ENCODE measurements at places on chromosomes 6 and 20.

- DNase-seq: no peak
These were observed 134.9 kb upstream of the TOP1 start for GRCh38 chr20:40893610-40894236.

DNA sequence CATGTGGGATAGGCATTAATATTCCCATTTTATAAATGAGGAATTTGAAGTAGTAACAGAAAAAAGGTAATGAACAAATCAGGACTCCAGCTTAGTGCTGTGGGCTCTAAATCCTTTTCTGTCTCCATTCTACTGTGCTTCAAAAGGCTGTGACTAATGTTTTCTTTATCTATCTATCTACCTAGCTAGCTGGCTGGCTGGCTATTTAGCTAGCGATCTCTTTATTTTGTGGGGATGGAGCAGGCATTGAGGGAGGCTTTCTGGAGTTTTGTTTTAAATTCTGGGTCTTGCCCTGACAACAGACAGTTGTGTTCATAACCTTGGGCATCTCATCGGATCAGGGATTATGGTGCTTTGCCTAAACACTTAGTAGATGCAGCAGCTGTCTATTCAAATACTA, 139.2 kb downstream of the SOX4 start:
- no peak for DNase-seq

DNA sequence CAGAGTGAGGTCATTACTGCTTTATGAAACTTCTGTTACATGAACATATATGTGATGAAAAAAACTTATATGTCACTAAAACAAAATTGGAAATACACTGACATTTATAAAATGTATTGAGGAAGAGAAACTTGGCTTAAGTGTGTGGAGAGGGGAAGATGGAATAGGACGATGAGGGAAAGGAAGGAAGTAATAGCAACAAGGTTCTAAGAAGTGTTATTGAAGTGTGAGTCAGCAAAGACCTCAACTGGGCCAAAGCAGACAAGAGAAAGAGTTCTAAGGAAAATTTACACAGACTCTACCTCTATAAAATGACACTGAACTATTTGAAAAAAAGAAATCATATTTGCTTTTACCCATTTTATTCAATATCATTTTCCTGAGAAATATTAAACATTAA, 38.3 kb downstream of the SNX3 start:
- DNase-seq: no peak

DNA sequence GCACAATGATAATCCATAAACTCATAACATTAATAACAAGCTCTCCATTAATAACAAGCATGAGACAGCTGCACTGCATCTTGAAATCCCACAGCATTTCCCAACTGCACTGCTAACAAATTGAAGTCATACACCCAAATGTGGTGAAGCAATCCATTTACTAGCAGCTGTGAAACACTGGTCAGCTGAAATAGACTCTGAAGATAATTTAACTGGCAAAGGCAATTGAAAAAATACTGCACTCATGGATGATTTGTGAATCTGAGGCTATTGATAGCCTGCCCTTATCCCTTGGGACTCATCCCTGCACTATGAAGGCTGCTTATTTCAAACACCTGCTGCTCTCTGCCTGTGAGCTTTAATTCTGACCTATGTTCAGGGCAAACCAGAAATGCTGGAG, 49.1 kb upstream of the PLCB1 start:
- no peak for DNase-seq

DNA sequence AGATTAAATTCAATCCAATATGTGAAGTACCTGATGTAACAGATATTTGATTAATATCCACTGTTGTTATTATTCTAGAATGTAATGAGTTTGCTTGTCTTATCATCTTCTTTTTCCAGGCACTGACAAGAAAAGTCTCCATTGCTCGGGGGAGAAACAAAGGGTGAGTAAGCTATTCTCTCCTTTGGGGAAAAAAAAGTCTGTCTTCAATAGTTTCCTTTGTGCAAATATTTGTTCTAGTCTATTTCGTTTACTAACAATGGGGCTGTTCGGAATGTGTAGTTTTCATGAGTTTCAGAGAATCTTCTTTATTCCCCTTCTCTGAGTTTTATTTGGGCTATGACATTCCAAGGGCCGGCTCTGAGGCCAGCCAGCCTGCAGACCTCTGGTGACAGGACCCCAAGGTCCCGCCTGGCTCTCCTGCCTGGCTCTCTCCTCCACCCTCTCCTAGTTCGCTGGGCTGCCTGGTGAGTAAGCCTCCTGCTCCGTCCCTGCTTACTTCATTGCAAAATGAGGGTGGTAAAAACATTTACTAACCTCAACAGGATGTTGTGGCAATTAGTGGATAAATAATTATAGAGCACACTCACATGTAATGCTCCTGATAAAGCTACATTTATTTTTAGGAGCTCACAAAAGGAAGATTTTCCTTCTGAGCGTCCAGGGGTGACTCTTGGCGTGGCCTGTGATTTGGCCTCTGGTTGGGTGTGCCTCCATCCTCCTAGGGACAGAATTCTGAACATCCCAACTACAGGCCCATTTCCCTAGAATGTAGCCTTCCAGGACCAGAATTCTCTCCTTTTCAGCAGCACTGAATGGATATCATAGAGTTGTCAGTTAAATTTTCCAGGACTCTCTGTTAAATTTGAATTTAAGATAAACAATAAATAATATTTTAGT, 43.1 kb upstream of the SNX9 start:
- no peak for DNase-seq

DNA sequence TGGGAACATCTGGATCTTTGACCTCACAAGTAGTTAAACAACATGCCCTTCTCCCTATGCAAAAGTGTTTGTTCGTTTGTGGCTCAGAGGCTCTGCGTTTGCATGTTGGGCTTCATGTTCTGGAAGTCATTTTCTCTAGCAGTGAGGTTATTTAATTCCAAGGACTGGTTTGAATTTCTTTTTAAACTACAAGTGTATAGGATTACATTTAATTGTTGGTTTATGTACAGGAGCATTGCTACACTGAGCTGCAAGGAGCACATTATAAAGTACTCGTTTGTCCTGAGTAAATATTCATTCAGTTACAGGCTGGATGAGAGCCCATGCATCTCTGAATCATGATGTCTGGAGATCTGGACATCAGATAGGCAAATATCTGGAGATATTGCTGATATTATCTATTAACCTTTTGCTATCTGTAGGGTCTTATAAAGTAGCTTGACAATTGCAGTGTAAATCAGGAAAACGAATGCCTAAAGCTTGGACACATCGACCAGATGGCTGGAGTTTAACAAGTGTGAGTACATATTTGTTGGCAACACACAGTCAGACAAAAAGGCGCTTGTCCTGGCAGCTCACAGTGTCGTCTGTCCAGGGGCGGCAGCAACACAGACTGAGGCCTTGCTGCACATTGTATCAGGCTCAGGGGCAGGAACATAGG, 84.6 kb downstream of the PDE7B start:
- DNase-seq: peak; percentile 38

DNA sequence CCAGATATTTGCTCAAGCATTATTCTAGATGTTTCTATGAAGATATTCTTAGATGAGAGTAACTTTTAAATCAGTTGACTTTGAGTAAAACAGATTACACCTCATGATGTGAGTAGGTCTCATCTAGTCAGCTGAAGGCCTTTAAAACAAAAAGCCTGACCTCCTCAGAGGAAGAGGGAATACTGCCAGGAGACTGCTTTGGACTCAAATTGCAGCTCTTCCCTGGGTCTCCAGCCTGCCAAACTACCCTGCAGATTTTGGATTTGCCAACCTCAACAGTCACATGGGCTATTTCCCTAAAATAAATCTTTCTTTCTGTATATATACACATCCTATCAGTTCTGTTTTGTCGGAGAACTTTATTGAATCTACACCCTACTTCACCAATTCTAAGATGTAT, 182.5 kb upstream of the TENT5A start:
- no peak for DNase-seq

DNA sequence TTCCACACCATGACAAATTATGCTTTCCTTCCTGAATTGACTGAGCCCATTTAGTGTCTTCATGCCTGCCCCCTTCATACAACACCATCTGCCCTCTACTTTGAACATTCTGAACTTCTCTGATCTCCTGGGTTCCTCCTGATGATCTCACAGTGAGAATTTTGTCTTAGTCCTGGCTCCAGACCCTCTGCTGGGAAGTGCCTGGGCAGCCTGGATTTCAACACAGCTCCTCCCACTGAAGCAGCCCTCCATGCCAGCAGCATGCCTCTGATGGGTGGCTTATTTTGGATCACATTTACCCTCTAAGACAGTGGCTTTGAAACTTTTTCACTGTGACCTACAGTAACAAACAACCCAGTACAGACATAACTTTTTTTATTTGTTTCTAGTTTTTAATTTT, 41.5 kb downstream of the DSE start:
- DNase-seq: no peak

DNA sequence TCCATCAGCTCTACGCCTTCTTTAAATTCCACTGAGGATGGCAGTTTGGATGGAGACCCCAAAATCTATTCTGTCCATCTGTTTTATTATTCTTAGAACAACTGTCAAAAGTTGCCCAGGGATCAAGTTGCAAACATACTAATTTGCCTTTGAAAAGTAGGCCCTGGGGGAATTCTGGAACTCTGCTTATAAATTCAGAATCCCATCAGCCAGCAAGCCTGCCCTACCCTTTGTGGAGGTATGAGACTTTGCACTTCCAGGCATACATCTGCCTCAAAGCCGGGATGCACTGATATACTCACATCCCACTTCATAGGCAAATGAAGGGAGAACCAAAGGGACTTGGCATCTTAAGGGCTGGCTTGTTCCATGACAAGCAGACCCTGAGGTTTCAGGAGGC, 93.6 kb downstream of the INSM1 start:
- DNase-seq: no peak

DNA sequence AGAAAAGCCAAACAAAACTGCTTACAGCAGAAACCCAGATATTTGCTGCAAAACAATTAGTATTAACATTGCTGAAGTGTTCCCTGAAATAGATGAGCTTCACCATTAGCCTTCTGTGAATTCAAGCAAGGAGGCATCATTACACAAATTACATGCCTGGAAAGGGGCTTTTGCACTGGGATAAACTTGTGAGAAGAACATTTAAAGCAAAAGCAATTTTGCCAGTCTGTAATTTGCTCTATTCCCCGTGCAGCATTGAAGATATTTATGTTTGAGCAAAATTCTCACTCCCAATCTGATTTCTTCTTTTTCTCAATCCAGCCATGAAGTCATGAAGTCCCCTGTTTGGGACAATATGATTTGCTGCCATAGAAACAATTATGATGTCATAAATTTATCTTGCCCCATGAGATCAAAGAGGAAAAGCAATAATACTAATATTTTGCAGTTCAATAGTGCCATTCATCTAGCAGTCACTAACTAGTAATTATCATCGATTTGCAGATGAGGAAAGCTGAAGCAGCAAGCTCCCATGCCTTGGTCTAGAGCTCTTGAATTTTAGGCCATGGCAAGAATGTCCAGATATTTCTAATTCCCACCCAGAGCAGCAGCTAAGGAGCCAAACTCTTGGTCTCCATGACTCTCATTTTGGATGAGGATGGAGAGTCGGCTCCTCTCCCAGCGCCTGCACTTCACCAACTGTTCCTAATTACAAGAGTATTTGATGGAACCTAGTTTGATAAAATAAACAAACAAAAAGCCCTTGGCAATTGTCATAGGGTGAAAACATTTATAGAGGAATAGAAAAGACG, 49.5 kb upstream of the CCN6 start:
- no peak for DNase-seq

DNA sequence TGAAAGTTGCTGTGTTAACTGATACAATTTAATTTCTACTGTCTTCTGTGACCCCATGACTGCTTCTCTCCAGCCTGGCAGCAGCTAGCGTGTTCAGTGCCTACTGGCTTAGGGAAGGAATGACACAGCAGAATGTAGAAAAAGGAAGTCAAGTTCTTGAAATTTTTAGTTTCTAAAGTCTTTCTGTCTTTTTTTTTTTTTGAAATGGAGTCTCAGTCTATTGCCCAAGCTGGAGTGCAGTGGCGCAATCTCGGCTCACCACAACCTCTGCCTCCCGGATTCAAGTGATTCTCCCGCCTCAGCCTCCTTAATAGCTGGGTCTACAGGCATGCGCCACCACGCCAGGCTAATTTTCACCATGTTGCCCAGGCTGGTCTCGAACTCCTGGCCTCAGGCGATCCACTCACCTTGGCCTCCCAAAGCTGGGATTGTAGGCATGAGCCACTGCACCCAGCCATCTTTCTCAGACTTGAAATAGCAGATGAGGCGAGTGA, 39.3 kb downstream of the PCNA start:
- DNase-seq: no peak

DNA sequence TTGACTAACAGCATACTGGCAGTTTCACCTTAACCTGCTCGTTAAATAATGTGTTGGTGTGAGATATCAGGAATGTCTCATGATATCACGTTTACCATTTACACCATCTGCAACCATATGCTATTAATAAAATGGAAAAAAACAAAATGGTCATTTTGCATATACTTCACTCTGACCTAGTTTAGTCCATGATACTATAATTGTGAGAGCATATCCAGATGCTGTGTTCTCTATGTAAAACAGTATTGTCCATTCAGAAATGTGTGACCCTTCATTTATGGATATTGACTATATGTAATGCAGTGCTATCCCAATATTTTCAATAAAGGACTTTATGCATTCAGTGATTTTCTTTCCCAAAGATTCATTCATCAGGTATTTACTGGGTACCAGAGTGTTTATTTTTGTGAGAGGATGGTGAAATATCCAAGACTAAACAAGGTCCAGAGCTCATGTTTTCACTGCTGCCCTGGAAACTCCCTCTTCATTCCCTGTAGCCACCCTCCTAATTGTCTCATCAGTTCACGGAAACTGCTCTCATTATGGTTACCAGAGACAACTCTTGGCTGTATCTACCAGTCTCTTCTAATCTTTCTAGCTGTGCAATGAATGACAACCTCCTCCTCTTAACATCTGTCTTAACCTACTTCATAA, 25.7 kb upstream of the HINT3 start:
- DNase-seq: no peak

DNA sequence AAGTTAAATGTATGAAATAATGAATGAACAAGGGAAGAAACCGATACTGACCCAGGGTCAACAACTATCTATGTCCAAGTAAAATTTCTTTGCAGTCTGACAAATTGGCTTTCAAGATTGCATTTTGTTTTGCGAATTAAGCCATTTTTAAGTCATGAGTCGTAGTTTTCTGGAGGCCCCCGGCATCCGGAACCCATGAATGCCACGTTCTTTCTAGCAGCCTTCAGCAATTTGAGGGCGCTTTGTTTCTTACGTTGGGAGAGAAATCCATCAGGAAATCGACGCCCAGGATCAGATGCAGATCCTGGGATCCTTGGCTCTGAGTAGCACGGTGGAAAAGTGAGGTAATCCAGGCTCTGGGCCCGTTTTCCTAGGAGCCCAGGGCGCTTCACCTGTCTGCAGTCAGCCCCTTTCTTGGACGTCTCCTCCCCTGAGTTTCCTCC, 309 bp upstream of the ABRACL start:
- DNase-seq: no peak

- no peak for DNase-seq
These were observed 72.2 kb upstream of the SPTLC3 start for GRCh38 chr20:12936524-12936923.
